ENCODE measurements at places on chromosomes 6 and 20.
A peak's percentile ranks its signal among the peaks of the same experiment; 100 is the strongest.

DNA sequence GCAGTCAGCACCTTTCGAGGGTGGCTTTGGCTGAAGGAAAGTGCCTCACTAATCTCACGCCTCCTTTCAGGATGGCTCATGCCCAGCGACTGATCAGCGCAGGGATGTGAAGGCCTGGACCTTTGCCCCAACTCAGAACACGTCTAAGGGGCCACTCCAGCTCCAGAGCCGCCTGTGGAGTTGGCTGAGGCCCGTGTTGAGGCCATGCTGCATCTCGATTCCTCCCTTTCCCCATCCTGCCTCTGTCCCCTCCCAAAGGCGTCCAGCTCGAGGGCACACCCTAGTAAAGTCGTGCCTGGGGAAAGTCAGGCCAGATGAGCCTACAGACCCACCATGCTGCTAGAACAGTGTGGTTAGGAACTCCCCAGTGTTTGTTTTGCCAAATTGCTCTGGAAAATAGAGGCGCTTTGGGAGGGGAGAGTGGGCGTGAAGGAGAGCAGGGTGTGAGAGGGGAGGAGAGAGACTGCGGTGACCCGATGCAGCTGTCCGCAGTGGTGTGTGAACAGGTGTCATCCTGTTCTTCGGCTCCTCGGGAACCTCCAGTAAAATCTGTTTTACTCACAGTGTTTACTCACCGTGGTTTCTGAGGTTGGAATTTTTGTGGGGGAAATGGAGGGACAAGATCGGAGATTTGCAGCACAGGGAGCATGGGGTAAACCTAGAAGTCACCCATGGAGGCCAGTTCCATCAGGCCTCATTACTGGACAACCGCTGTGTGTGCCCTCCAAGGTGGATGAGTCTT is 85.0 kb upstream of the PMEPA1 start:
- H3K27ac ChIP-seq = no peak overlapping the region
- no peaks in the 10 kb centered on the region for H3K36me3 ChIP-seq
- H3K4me1 ChIP-seq = no peaks in the 10 kb centered on the region
- no peak for DNase-seq

GRCh38 chr6:33868141-33868540 is 64.3 kb upstream of the MLN start:
- H3K36me3 ChIP-seq = no peaks in the 10 kb centered on the region
- H3K4me1 ChIP-seq = no peaks in the 10 kb centered on the region
- H3K27me3 ChIP-seq = no peaks in the 10 kb centered on the region
- no peak overlapping the region for H3K4me3 ChIP-seq
- no peak for DNase-seq

DNA sequence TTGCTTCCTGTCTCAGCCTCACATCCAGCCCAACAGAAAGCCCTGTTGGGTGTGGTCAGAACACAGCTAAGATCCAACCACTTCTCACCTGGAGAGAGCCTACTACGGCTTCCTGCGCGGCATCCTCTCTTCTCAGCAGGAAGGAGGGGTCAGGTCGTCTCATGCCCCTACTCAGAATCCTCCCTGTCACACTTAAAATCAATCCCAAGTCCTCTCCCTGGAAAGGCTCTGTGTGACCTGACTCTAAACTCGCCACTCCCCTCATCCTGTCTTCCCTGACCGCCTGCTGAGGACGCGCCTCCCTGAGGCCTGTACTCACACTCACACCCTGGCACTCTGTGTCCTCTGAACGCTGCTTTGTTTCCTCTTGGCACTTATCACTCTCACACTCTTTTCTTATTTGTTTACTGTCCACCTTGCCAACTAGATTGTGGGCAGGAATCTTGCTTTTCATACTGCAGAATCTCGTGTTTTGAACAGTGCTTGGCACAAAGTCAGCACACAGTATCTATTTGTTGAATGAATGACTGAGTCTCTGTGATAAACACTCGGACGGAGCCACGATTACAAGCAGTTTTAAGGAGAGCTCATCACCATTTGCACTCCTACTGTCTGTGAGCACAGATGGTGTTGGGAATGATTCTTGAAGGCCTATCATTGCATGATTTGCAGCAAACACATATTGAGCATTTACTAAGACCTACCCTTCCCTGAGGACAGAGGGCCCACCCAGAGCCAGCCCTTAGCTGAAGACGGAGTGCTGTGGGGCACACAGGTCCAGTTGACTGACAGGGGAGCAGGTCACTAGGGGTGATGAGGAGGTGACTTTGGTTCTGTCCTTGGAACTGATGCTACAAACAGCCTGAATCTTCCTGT is 18.7 kb downstream of the RAB5IF start:
- DNase-seq = no peak
- no peaks in the 10 kb centered on the region for H3K36me3 ChIP-seq
- no peaks in the 10 kb centered on the region for H3K27me3 ChIP-seq
- H3K4me1 ChIP-seq = no peaks in the 10 kb centered on the region
- no peak overlapping the region for H3K4me3 ChIP-seq

- no peaks in the 10 kb centered on the region for H3K36me3 ChIP-seq
- H3K27ac ChIP-seq = no peak overlapping the region
- H3K4me3 ChIP-seq = no peak overlapping the region
- H3K4me1 ChIP-seq = no peaks in the 10 kb centered on the region
- no peak for DNase-seq
- H3K27me3 ChIP-seq = no peaks in the 10 kb centered on the region
Measured at GRCh38 chr20:53319716-53320115, 273.9 kb downstream of the ZNF217 start.

DNA sequence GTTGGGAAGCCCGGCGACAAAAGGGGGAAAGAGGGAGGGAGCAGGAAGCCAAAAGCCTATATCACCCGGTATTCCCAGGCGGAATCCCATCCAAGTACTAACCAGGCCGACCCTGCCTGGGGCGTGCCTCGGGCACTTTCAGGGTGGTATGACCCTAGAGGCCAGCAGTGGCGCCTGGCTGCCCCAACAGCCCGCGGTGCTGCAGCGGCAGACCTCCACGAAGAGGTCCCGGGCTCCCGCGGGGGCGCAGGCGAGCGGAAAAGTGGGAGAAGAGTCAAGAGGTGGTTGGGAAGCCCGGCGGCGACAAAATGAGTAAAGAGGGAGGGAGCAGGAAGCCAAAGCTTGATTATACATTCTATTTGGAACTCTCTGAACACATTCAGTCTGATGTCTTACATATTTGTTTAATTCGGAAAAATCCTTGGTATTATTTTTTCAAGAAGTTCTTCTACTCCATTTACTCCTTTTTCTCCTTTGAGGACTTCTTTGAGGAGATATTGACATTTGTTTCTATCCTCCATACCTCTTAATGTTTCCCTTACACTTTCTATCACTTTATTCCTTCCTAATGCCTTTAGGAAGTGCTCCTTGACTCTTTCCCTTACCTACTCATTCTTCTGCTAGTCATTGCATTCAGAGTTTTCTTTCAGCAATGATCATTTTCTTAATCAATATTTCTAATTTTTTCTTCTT is 11.5 kb downstream of the TREML4 start:
- H3K36me3 ChIP-seq = no peaks in the 10 kb centered on the region
- DNase-seq = no peak
- no peak overlapping the region for H3K27ac ChIP-seq
- H3K4me1 ChIP-seq = no peaks in the 10 kb centered on the region

GRCh38 chr6:99185525-99185924 is 163.9 kb downstream of the FAXC start:
- no peaks in the 10 kb centered on the region for H3K36me3 ChIP-seq
- no peak for DNase-seq
- no peak overlapping the region for H3K4me3 ChIP-seq
- H3K27me3 ChIP-seq = no peaks in the 10 kb centered on the region

DNA sequence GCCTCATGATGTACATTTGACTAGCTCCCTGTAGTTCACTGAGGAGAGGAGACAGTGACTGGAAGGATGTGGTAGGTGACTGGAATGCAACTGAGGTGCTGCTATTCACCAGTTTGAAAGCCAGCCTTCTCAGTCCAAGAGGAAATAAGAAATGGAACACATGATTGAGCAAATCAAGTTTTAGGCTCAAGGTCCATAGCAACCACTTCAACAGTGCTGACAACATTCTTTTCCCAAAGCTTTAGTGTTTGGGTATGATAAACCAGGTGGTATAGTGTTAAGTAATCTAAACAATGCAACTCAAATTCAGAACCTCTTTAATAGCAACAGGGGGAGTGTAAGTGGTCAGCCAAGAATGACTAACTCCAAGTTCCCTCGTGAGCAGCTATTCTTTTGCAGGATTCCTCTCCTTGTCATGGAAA is 9.2 kb downstream of the ZHX3 start:
- peak overlapping the region; percentile 59 for H3K27ac ChIP-seq
- H3K27me3 ChIP-seq = no peaks in the 10 kb centered on the region
- no peaks in the 10 kb centered on the region for H3K36me3 ChIP-seq
- H3K4me1 ChIP-seq = peaks cover 8% of the 10 kb centered on the region
- no peak for DNase-seq

DNA sequence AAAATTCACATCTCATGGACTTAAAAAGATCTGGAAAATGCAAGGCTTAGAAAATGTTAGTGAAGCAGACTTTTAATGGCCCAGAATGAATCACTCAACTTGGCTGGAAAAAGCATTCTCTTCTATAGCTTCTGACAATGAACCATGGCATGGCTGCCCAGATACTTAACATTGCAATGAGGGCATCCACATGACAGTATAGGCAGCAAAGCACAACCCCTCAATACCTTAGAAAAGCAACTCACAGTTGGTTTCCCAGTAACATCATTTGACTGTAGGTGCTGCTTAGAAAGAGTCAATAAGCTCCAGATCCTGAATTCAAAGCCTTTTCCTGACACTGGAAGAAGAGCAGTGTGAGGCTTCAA is 155.8 kb downstream of the EYA4 start:
- no peaks in the 10 kb centered on the region for H3K27me3 ChIP-seq
- no peak overlapping the region for H3K4me3 ChIP-seq
- DNase-seq = no peak
- H3K4me1 ChIP-seq = no peaks in the 10 kb centered on the region
- H3K36me3 ChIP-seq = no peaks in the 10 kb centered on the region
- H3K27ac ChIP-seq = no peak overlapping the region

- no peaks in the 10 kb centered on the region for H3K4me1 ChIP-seq
- H3K27ac ChIP-seq = no peak overlapping the region
- peaks cover 78% of the 10 kb centered on the region for H3K27me3 ChIP-seq
- H3K4me3 ChIP-seq = no peak overlapping the region
- DNase-seq = no peak
Measured at GRCh38 chr20:46267108-46268105, 40.9 kb downstream of the CDH22 start.

DNA sequence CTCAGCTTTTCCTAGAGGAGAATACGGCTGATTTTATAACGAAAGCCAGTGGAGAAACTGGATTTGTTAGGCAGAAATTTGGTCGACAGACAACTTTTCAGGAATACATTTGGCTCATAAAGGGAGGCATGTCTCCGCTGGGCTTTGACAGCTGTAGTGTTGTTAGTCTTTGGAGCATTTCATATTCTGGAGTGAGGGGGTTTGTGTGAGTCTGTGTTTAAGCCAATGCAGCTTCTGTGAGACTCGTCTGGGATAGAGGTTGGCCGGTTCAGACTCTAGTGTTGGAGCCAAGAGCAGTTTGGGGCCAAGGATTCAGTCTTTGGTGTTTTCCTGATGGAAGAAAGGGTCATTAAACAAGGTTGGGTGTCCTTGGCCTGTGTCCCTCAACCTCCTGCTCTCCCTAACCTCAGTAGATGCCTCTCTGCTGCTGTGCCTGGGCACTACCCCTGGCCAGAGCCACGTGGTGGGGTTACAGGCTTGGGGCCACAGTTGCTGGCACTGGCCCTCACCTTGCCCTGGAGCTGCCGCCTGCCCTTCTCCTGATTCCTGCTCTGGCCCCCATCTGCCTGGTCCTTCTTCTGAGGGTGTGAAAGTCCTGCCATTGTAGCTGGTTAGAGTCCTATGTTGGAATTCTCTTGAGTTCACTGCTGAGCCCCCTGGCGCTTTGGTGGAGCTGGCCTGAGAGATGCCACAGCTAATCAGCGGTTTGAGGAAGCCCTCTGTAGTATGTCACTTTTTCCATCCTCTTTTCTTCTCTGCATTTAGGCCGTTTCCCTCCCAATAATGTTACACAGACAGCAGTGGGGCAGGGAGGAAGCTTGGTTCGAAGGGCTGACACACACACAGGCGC is 6.9 kb downstream of the PTK7 start:
- no peak overlapping the region for H3K4me3 ChIP-seq
- H3K4me1 ChIP-seq = no peaks in the 10 kb centered on the region
- DNase-seq = peak; percentile 79
- H3K27ac ChIP-seq = peak overlapping the region; percentile 13
- H3K27me3 ChIP-seq = no peaks in the 10 kb centered on the region

DNA sequence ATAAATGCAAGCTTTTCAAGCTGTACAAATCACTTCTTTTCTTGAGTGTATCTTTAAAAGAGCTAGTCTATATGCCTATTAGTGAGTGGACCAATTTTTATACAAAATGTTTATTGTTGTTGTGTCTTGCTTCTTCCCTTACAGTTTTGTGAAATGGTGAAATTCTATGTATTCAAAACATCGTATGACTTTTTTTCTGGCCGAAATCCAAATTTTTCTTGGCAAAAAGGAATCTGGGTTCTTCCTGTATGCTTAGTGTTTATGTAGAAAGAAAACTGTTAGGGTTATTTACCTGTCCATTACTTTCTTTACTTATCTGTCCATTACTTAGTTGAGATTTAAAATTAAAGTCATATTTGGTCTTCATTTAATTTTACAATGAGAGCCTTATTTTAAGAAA is 153.9 kb downstream of the MMS22L start:
- H3K4me3 ChIP-seq = no peak overlapping the region
- no peaks in the 10 kb centered on the region for H3K36me3 ChIP-seq
- H3K27me3 ChIP-seq = no peaks in the 10 kb centered on the region
- DNase-seq = no peak
- H3K4me1 ChIP-seq = peaks cover 3% of the 10 kb centered on the region

GRCh38 chr6:169157197-169158148 is 96.2 kb downstream of the THBS2 start:
- H3K4me3 ChIP-seq = no peak overlapping the region
- H3K27ac ChIP-seq = peak overlapping the region; percentile 29

GRCh38 chr6:77450924-77451323 is 12.4 kb downstream of the HTR1B start:
- H3K27me3 ChIP-seq = no peaks in the 10 kb centered on the region
- H3K4me3 ChIP-seq = no peak overlapping the region
- no peaks in the 10 kb centered on the region for H3K4me1 ChIP-seq
- H3K27ac ChIP-seq = no peak overlapping the region
- no peaks in the 10 kb centered on the region for H3K36me3 ChIP-seq
- no peak for DNase-seq

DNA sequence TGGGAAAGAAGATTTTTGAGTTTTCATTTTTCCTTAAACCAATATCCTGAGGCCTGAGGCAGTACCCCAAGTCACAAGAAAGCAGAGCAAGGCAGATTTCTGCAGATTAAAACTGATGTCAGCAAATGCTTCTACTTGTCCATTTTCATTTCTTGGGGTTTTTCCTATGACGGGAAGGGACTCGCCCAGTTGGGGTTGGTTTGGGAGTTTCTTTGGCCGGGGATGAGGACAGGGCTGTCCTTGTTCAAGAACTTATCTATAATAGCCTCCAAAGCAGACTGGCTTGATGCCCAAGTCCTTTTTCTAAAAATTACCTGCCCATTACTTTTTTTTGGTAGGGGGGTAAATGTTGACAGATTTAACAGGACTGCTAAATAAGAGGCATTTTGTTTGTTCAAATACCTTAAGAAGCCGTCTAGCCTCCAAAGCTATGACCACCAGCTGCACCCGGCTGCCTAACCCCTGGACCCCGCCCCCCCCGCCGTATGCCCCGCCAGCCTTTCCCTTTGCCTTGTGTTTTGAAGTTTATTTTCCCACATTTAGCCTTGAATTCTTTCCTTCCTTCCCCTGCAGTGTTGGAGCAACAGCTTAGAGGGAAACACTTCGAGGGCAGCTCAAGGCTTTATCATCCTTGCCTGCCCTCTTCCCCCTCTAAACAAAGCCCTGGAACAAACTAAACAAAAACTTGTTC is 2.5 kb downstream of the KCNK5 start:
- no peak overlapping the region for H3K4me3 ChIP-seq
- H3K27me3 ChIP-seq = no peaks in the 10 kb centered on the region
- H3K36me3 ChIP-seq = no peaks in the 10 kb centered on the region
- DNase-seq = no peak

All from left lung (tissue), 14 donors.